Activated effector memory CD4-positive, alpha-beta T cell treated with anti-CD3 and anti-CD28 coated beads, Interleukin-2, amount 50 U/mL, for 16 hours (primary cell): ENCODE measurements at places on chromosomes 7 and 10.

DNA sequence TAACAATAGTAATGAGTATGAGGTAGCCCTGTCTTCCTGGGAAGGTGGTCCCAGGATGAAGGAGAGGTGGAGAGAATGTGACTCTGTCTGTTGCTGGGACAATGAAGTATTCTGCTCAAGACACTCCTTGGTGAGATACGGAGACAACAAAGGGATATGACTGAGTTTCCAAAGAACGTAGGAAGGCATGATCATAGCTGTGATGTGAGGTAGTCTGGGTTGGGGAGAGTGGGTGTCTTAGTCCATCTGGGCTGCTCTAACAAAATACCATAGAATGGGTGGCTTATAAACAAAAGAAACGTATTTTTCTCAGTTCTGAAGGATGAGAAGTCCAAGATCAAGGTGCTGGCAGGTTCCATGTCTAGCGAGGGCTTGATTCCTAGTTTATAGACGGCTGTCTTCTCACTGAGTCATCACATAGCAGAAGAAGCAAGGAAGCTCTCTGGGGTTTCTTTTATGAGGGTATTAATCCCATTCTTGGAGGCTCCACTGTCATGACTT lies 84.9 kb upstream of the RHOBTB1 start:
- no peak for DNase-seq

DNA sequence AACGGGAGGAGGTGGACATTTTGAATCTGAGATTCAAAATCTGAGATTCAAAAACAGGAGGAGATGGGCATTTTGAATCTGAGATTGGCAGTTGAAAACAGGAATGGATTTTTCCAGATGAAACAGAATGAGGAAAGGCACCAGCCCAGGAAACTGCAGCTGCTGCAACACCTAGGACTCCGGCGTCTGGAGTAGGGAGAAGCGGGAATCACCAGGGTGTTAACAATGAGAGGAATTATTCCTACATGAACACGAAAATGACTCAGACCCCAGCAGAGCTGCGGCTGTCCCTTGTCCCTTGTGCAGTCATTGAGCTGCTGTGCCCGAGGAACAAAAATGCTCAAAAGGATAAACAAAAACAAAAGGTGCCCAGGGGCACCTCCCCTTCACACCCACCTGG lies 59.9 kb upstream of the KAT6B start:
- DNase-seq = no peak

DNA sequence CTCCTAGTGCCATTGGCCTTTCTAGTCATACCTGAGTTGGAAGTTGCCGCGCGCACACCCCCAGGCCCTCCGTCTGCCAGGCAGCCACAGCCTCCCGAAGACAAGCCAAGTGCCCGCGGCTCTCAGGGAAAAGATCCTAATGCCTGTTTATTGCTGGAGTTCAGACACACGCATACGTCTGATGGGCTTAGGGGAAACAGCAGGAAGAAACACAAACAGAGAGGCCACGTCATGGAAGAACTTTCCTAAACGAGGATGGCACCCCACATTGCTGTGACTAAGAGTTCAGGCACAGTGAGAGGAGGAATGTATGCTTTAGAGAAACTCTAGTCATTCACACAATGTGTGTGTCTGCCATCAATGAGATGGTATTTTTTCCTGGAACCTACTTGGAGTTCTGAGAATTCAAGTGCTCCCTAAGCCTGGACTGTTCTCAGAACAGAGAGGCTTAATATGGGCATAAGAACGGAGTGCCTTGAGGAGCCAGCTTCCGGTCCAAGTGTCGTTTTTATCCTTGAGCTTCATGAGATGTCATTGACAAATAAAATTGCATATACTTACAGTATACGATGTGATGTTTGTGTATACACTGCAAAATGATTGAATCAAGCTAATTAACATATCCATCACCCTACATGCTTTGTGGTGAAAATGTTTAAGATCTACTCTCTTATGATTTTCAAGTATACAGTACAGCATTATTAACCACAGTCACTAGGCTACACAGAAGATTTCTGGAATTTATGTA lies 11.6 kb upstream of the RBP3 start:
- peak; percentile 31 for DNase-seq

DNA sequence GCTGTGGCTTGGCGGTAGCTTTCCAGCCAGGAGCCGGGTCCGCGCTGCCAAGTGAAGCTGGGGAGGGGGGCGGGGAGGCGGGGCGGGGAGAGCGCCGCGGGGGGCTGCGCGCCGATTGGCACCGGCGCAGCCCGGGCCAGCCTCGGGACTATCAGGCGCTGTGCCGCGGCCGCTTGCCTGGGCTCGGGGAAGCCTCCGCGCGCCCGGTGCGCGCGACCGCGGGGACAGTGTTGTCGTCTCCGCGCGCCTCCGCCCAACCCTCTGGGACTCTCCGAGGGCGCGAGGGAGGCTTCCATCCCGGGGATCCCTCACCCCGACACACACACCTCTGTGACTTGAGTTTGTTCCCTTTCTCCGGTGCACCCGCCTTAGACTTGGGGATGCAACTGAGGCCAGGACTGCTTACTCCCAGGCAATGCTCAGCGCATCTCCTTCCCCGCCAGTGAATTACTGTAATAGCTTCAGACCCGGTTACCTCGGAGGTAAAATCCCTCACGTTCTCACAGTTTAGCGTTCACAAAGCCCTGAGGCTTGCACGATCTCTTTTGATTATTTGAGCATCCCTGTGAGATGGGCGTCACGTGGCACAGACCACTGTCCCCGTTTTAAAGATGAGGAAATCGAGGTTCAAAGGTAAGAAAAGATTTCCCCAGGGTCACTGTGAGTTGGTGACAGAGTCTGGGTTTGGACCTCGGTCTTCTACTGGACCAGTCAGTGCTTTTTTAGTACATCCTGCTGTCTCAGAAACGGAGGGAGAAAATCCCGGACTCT lies at the start of gene NKX1-2:
NKX1-2 (minus strand) TSS at position 24 of the 771 bp plus-strand sequence. CDS start 92 bp downstream, outside the sequence.
- no peak for DNase-seq

DNA sequence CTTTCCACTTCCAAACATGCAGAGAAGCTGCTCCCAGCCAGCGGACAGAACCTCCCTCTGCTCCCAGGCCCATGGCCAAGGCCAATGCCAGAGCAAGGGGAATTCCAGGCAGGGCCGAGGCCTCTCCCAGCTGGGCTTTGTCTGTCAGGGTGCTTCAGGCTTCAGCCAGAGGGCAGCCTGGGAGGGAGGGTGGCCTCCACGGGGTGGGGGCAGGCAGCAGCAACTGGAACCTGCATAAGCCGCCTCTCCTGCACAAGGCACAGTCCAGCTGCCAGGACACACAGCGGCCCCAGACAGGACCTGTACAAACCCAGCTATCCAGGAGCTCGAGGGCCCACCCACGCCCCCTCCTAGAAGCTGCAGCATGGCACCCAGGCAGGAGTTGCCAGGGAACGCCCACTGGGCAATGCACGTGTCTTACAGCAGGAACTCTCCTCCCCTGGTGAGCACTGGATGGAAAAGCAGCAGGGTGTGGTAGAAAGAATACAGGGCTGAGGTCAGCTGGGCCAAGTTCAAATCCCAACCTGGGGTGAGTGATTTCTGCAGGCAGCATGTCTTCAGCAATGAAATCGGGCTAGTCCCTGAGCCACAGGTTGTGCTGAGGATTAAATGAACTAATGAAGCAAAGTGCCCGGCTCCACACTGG lies 7.6 kb downstream of the FAM53B start:
- peak; percentile 63 for DNase-seq

- no peak for DNase-seq
Measured at GRCh38 chr7:1055956-1056784, 11.8 kb downstream of the GPR146 start.

DNA sequence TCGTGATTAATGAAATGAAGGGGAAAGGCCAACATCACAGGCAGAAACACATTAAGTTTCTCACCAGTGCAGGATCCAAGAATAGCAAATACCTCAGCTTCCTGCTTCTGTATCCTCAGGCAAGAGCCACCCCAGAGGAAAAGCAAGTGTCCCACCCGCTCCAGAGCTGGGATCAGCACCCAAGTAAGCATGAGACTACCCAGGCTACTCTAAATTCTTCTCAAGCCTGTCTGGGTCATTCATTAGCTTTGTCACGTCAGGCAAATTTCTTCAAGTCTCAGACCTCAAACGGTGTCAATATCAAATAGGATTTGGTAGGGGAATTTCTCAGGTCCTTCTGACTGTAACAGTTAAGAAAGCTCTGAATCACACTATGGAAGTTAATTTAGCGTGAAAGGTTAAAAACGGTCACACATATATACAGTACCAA lies 59.0 kb downstream of the GNA12 start:
- DNase-seq = no peak

DNA sequence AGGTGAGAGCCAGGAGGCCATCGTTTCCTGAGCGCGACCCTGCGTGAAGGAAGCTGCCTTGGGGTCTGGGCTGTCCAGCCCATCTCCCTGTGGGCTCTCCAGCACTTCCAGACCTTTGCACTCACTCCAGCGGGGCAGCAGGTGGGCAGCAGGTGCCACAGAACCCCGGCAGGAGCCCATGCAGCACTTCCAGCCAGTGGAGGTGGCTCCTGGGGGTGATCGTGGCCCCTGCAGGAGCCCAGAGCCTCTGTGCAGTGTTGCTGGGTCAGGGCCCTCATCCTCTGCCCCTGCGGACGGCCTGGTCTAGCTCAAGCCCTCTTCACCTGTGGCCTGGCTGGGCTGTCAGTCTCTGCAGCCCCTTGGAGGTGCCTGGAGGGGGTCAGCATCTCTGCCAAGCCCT lies 59.9 kb downstream of the PWWP2B start:
- DNase-seq = no peak

- no peak for DNase-seq
Measured at GRCh38 chr7:131540491-131541162, 15.8 kb downstream of the PODXL start.
